ENCODE measurements at places on chromosomes 11 and 22. TPM values are rescaled to one million over a fixed set of nuclear protein-coding genes. Genes with fewer than 3 reads are reported as not detected.

The HMOX1 gene
- 20.6 TPM for total RNA-seq

The MS4A3 gene
- total RNA-seq: not detected

DNA sequence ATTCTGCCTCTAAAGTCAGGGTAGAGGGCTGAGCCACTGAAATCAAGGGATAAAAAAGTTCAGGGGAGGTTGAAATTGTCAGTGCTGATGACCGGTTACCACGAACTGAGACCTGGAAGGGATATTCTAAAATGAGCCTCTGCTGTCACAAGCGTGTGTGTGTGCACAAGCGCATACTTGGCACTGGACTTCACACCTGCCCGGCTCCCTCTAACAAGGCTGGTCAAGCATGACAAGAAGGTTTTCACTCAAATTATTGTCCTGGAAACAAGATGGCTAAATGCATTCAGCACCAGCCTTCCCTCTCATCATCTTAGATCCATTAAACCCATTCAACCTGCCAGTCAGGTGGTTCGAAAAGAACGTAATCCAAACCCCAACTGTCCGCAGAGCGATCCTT is 54.8 kb upstream of the CECR2 start:
- DNase-seq: no peak

DNA sequence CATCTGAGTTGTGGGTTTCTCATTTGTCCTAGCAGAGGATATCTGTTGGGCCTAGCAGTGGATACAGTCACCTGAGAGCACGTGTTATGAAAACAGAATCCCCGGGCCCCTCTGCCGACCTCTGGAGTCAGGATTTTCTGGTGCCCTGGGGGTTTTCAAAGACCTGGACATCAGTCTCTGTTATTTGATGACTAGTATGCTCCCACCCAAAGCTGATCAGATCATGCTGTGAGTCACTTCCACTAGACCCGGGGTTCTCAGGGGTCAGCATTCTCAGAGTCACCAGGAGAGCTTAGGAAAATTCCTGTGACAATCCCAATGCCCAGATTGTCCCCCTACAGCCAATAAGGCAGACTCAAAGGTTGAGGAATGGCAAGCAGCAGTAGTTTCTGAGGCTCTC is 38.7 kb downstream of the KCNJ1 start:
- DNase-seq: no peak

- DNase-seq: peak; percentile 85
Observed at GRCh38 chr22:19766511-19767426, 6.2 kb downstream of the TBX1 start.

DNA sequence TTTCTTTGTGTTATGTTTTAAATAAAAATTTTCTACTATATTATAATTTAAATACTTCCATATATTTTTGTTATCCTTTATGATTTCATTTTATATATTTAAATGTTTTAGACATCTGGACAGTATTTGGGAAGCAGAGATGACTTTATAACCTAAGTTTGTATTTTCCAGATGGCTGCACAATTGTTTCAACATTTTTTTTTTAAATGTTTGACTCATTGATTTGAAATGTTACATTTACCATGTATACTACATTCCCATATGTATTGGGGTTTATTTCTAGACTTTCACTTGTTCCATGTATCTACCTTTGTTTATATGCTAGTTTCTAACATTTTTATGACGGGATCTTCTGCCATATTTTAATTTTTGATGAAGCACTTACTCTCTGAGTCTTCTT is 766.5 kb downstream of the METTL15 start:
- no peak for DNase-seq

Measured in H7 (cell line).